ENCODE measurements at places on chromosomes 6 and 20.

GRCh38 chr20:47654370-47654769 lies 130.9 kb downstream of the SULF2 start:
- no peak for DNase-seq

DNA sequence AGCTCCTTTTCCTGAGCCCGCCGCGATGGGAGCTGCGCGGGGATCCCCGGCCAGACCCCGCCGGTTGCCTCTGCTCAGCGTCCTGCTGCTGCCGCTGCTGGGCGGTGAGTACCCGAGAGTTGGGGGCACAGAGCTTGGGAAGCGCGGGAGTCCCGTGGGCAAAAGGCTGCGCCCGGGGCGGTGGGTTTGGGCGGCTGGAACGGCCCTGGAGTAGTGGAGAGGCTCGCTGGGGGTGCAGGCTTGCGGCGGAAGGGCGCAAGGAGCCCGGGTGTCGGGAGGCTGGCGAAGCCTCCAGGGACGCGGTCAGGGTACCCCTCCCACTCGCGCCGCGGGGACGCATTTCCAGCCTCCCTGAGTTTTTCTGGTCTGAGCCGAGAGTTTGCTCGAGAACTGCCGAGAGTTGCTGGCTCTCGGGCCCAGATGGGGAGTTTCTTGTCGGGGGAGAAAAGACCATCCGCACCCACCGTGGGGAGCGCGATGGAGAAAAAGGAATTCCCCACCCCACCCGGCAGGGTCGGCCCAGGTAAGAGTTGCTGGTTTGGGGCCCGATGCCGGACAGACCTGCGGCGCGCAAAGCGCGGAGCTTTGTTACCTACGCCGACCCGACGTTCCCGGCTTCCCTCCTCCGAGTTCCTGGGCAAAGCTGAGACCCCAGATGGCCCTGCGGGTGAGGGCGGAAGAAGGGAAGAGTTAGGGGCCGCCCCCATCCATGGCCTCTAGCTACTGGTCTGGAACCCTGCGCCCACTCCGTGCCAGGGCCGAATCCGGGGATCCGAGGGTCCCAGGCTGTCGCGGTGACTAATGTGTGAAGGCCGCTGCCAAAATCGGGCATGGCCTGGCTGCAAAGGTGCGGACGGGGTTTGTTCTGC lies 584 bp downstream of the PTK7 start:
- DNase-seq = peak; percentile 64

- DNase-seq = no peak
Observed at GRCh38 chr20:3603108-3603507, 60.1 kb downstream of the GFRA4 start.

DNA sequence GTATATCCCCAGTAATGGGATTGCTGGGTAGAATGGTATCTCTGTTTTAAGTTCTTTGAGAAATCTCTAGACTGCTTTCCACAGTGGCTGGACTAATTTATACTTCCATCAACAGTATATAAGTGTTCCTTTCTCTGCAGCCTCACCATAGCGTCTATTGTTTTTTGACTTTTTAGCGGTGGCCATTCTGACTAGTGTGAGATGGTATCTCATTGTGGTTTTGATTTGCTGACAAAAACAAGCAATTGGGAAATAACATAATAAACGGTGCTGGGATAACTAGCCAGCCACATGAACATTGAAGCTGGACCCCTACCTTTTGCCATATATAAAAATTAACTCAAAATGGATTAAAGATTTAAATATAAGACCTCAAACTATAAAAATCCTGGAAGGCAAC lies 14.2 kb downstream of the OR2A4 start:
- DNase-seq = no peak

DNA sequence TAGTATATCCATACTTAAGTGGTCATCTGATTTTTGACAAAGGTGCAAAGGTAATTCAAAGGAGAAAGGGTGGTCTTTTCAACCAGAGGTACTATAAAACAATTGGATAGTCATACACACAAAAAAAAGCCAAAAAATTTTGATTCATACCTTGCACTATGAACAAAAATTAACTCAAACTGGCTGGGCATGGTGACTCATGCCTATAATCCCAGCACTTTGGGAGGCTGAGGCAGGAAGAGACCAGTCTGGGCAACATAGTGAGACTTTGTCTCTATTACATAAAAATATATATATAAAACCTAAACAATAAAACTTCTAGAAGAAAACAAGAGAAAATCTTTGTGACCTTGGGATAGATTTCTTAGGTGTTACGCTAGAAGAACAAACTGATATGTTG lies 43.8 kb upstream of the ADIG start:
- no peak for DNase-seq

GRCh38 chr6:165881806-165882205 lies 218.8 kb upstream of the PDE10A start:
- no peak for DNase-seq

DNA sequence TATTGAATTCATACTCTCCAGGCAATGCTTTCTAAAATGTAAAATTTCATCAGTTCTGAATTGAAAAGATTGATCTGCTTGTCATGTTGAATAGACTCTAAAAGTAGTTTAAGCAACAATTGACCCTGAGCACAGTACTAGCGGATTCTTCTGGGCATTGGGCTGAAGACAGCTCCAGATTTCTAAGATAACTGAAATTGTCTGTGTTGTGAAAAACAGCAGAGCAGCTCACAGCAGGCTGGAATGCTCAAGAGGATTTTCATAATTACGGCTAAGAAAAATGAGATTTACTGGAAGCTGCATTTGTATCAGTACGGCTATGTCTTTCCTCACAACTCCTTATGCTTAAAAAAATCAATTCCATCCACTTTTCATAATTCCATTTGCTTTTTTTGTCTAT lies 373.7 kb downstream of the HACE1 start:
- no peak for DNase-seq

DNA sequence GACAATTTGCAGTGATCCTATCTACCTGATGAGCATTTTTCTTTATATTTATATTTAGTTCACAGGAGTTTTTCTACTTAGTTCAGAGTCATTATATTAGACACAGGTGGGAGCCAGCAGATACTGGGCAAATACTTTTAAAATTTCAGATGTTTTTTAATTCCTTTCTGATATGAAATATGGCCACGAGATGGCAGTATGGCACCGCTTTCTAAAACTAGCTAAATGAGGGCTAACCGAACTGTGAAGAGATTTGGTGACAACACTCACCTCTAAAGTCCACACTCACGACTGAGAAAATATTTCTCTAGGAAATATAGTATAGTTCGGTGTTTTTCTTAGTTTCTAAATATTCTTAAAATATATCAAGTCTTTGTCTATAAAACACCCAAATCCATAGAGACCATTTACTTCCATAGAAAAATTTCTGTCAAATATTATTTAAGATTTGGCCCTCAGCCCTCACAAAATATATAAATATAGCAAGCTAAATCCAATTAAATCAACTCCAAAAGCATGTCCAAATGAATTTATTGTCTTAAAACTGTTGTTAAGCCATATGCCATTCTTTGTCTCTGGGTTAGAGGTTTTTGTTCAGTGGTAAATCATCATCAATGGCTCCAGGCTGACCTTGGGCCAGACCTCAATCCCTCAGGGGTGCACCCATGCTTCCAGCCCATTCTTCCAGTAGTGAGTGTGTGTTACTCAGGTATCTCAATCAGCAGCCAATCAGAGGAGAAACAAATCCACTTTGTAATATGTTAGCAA lies 63.6 kb downstream of the HUS1B start:
- peak; percentile 77 for DNase-seq

- peak; percentile 89 for DNase-seq
Observed at GRCh38 chr20:56566621-56567020, 33.6 kb downstream of the FAM209B start.

DNA sequence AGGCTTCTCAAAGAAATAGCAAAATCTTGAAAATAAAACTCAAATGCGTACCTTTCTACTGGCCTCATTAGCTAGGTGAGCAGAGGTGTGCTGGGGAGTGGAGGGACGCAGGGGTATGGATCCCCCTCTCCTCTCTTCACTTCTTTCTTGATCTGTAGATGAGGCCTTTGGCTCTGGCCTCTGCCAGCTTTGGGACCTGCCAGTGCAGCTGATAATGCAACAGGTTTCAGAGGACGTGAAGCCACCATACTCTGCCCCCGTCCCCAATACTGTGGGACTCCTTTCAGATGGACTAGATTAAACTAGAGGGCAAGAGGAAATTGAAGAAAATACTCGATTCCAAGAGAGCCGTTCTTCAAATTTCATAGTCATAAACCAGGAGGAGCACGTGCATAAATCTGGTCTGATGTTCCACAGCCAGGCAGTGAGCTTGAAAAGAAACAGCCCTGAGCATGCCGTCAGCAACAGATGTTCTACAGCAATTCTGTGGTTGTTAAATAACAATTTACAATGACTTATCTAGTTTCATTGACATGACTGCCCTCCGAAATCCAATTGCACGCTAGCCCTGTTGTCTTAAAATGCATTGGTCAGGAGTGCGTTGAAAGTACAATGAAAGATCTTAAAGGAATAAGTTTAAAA lies 245.3 kb upstream of the FOXQ1 start:
- DNase-seq = no peak

DNA sequence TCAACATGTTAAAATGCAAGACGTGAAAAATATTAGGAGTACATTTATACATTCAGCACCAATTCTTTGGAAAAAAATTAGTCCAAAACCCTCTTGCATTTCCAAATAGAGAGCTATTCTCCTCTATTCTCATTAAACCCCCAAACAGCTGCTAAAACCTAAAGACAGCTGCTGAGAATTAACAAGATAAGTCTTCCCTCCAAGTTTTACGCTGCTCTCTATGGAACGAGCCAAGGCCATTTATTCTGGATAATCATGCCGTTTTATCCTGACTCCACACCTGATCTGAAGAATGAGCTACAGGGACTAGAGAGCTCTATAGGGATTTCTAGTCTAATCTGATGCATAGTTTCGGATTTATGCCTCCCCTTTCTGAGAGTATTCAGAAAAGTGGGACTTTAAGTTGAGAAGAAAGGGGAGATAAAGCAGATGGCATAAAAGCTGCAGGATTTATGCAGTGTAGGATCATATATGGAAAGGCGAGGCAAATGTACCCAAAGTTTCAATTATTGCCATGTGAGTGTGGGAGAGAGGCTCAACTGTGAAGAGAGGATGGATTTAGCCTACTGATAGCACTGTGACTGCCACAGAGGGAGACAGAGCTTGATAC lies 64.7 kb upstream of the HS3ST5 start:
- no peak for DNase-seq

GRCh38 chr20:9939231-9939630 lies 95.6 kb upstream of the ANKEF1 start:
- no peak for DNase-seq

GRCh38 chr20:13305284-13305683 lies 84.2 kb downstream of the ISM1 start:
- DNase-seq = no peak

GRCh38 chr6:70901324-70901723 lies 55.5 kb downstream of the B3GAT2 start:
- no peak for DNase-seq

GRCh38 chr6:84777888-84778287 lies 13.5 kb upstream of the TBX18 start:
- no peak for DNase-seq

DNA sequence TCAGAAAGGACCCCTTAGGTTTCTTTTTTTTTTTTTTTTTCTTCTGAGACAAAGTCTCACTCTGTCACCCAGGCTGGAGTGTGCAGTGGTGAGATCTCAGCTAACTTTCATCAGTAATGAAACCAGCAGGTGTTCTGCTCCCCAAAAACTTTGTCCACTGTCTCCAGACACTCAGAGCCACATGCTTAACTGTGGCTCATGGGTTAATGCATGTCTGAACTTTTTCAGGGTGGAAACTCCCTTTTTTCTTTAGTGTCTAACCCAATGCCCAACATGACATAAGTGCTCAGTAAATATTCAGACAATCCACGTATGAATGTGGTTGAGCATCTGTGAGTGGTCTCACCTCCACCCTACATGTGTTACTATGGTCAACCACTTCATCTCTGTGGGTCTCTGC lies 45.4 kb downstream of the MYB start:
- no peak for DNase-seq

DNA sequence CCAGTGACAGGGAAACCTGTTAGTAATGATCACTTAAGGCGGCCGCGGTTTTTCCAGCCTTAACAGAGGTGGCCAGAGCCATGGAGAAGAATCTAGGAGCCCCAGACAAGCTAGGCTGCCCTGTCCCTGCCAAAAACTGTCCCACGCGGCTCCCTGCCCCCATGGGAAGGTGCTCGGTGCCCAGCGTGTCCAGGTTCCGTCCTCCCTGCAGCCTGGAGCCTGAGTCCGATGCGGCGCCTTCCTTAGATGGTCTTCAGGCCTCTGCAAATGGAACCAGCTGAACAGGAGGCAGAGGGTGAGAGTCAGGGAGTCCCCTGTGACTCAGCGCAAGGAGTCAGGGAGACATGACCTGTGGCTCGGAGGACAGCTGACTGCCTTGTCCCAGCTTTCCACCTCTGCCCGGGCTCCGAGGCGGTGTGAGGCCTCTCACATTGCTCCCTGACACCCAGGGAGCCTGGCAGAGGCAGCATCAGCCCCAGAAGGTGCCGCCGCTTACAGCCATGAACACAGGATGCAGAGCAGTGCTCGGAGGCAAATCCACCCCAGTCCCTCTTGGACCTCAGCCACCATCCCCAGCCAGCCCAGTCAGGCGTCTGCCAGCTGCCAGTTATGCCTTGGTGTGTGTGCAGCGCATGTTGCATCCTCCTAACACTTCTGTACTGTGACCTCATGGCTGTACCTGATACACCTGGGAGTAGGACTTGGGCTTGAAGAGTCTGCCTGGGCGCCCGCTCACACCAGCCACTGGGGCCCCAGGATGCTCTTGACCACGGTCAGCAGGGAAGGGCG lies 377.7 kb downstream of the CDH4 start:
- no peak for DNase-seq

DNA sequence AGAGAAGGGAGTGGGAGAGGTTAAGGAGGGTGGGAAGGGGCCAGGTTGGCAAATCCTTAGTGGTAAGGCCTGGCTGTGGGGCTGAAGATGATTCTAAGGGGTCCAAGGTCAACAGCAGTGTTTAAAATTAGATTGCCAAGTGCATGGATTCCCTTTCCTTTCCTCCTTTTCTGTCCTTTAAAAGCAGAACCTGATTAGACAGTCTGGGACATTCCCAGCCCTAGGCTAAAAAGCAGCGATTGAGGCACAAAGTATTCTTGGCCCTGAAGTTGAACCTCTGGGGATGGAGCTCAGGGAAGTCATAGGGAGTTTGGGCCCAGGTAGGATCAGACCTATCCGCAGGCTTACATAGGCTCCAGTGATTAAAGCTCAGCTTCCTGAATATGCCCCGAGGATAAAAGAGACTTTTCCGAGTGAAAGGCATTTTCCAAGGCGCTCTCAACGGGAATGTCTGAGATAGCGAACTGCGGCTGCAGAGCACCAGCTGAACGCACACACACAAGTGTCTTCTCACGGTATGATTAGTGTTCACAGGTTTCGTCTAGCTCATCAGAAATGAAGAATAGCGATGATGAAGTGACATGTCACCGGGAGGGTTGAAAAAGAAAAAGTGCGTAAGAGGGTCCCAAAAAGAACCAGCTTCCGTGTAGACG lies 787 bp upstream of the CARMIL1 start:
- peak; percentile 31 for DNase-seq

GRCh38 chr6:78835817-78836216 lies 31.5 kb upstream of the IRAK1BP1 start:
- no peak for DNase-seq
